Germinal center (tissue), 1 donor: ENCODE measurements at places on chromosomes 4 and X.

DNA sequence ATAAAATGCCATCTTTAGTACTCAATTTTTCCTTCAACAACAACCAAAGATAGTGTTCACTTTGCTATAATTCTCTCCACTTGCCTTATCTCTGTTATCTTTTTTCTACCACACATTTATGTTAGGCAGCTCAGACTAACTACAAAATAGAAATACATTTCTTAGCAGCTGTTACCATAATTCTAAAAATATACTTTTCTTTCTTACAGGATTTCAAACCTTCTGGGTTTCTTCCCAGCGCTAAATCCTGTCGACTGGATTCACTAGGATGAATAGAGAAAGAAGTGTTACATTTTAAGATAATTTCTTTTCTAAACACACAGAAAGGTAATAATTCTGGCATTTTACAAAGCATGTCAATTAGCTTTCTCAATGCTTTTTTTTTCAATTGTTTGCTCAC, 105.5 kb upstream of the GK2 start:
- DNase-seq, result no peak

DNA sequence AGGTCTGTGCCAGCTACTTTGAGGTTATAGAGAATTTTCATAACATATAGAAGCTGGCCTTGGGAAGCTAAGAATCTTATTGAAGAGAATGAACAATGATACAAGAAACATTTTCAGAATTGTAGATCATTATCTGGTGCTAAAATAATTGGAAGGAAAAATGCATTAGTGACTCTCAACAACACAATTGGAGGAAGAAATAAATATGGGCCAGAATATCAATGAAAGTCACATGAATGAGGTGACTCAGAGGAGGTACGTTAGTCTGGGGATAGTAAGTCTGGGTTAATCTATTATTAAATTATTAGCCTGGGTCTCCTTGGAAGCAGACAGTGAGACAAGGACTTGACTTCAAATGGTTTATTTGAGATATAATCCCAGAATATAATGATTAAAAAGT, 529.3 kb upstream of the SLIT2 start:
- no peak for DNase-seq

GRCh38 chr4:630656-631055, 5.3 kb downstream of the PDE6B start:
- DNase-seq, result no peak

DNA sequence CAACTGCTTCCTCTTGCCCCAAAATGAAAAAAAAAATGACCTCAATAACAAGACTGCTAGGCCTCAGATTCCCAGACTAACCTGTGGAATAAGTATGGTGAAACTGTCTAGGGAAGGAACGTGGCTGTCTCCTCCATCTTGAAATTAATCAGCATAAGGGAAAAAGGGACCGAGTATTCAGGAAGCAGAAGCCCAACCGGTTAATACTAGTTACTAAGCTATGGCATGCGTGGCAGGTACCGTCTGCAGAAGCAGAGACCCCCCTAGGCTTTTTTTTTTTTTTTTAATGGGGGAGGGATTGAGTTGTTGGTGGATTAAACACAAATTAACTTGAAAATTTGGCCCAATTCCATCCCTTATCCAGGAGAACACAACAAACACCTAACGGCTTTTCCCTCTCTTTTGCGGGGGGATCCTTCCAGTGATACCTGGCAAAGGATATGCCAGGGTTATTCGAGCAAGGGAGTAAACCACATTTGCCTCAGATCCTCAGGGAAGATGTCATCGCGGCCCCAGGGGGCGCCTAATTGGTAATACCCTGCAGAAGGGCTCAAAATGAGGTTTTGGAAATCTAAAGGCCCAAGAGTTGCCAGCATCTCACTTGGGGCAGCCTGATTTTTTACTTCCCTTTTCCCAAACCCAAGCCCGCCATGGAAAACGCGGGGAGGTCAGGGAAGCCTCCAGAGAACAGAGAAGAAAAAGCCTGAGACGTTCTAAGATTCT, 893 bp downstream of the RLIM start:
- DNase-seq, result peak; percentile 2

DNA sequence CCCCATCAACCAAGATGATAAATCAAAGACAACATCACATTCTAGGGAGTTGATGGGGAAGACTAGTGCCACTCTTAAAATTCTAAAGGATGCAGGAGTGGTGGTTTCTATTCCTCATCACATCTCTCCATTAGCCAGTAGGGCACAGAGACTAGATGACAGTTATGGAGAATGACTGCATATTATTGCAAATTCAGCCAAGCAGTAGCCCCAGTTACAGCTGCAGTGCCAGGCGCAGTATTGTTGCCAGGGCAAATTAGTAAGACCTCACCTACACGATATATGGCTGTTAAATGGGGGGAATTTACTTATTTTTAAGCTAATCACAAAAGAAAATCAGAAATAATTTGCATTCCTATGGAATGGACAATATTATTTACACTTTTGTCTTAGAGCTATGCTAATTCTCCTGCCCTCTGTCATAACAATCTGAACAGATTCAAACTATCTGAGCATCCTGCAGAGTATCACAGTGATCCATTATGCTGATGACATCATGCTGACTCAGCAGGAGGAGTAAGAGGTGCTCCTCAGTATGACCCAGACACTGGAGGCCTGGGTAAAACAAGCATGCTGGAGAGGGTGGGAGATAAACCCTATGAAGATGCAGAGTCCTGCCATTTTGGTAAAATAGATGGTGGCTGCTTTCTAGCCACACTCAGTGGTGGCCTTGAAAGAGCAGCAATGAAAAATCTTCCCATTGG, 24.7 kb downstream of the ETNPPL start:
- DNase-seq, result no peak
